Stimulated activated CD4-positive, alpha-beta T cell treated with anti-CD3 and anti-CD28 coated beads, Interleukin-4, amount 100 ng/mL, for 1 hour (primary cell): ENCODE measurements at places on chromosomes 16 and 17.

GRCh38 chr17:28874750-28875149, 19.9 kb downstream of the ERAL1 start:
- no peak for DNase-seq

DNA sequence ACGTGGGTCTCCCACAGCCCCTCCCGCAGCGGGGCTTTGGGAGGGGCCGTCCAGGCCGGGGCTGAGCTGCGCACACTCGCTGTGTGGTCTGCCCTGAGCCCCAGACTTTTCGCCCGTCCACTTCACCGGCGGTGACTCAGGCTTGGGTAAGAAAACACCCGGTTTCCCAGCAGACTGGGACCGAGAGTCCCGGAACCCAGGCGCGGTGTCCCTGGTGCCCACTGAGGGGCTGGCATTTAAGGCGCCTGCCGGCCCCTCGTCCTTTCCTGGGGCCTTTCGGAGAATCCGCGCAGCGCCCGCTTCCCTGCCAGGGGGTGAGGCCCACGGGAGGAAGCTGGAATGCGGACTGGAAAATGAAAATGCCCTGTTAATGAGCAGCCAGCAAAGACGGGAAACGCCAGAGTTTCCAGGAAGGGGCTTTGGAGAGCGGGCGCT, 100.3 kb downstream of the C16orf95 start:
- no peak for DNase-seq

DNA sequence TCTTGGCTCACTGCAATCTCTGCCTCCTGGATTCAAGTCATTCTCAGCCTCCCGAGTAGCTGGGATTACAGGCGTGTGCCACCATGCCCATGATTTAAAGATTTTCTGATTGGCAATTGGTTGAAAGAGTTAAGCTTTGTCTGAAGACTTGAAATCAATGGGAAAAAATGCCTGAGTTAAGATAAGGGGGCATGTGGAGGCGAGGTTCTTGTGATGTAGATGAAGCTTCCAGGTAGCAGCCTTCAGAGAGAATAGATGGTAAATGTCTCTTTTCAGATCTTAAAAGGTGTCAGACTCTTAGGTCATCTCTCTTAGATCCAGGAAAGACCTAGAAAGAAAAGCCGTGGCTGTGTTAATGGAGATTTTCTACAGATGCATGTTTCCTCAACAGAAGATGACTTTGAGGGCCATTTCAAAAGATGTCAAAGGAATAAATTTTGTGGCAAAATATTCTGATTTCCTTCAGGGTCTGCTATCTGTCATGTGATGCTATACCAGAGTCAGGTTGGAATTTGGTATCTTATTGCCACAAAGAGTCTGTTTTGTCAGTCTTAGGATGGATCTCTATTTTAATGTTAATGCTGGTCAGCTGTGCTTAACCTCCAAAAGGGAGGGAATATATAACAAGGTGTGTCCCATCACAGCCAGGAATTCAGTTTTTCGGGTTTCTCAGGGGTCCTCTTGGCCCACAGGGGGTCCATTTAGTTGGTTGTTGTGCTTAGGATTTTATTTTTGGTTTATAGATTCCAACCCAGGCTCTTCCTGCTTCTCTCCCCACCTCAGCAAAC, 58.3 kb upstream of the AKTIP start:
- DNase-seq: no peak

DNA sequence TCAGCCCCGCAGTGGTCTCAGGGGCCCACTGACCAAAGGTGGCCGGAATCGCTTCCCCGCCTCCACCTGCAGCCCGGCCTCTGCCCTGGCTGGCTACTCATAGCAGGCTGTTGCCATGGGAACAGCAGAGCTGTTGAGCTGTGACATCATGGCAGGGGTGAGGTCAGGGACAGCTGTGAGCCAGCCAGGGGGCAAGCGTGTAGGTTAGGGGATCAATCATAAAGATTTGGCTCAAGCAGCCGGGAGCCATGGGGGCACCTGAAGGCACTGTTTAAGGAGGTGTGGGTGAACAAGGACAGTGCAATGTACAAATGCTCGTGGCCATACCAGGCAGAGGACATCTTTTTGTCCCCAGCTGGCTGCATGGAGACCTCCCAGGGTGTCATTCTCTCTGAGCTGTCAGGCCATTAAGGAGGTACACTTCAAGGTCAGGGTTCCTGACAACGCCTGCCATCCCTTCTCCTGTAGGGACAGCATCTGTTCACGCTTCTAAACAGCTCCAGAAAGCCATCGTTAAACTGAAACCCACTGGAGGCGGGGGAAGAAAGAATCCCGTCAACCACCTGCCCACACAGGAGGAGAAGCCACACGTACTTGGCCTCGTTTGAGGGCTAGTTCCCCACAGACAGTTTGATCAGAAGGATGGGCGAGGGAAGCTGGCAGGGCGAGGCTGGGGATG, at the start of gene CEP295NL:
CEP295NL (minus strand) TSS at position 101 of the 679 bp plus-strand sequence. CDS start 1,373 bp downstream, outside the sequence.
- DNase-seq: no peak

DNA sequence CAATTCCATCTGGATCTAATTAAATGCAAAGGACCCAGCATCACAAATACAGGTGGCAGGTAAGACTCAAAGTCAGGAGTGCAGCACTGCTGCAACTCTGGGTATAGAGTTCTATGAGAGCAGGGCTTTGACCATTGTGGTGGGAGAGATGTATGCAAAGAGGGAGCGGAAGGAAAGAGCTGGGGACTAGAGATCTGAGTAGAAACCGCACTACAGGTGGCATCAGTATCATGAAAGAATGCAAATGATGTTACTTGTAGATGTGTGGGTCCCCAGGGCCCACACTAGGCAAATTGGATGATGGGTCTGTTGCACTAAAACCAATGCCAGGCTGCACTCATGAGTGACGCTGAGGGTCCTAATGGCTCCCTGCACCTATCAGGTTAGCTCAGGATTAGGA, 287.1 kb upstream of the ASIC2 start:
- DNase-seq: no peak

GRCh38 chr16:12433691-12434390, 369.8 kb downstream of the CPPED1 start:
- DNase-seq: no peak

DNA sequence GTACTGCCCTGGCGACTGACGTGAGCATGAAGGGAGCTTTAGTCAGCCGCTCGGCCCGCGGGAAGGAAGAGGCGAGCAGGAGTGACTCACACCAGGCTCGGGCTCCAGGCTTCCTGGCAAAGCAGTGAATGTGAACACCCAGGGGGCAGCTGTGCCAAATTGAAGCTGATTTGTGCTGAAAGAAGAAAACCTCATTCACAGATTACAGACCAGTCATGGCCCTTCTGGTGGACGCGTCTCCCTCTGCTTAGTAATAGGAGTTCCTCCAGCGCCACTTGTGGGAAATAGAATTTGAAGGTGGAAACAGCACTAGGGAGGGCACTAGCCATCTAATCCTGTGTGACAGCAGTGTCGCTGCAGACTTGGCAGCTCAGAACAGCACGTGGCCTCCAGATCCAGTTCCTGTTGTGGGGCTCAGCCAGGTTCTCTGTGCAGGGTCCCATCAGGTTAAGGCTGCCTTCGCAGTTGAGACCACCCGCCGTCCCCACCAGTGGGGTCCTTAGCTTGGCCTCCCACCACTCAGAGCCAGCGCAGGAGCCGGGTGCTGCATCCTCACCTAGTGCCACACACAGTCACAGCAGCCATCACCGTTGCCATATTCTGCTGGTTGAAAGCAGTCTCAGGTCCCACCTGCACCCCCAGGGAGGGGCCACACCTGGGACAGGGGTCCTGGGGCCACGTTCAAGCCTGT, 164.5 kb upstream of the CHMP6 start:
- DNase-seq: peak; percentile 1

DNA sequence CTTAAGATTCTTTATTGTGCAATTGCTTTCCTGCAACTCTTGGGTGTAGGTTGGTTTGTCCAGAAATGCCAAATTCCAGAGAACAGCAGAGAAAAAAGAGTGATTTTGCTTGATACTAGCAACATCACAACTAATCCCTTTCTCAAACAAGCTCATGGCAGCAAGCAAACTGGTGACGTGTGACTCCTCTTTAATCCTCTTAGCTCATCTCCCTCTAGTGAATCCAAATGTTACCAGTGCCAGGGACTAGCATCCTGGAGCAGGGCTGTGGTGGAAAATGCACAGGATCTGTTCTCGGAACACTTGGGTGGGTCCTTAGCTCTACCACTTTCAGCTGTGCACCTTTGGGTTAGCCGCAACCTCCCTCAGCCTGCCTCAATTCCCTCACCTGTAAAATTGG, 204.0 kb upstream of the CCL2 start:
- no peak for DNase-seq

DNA sequence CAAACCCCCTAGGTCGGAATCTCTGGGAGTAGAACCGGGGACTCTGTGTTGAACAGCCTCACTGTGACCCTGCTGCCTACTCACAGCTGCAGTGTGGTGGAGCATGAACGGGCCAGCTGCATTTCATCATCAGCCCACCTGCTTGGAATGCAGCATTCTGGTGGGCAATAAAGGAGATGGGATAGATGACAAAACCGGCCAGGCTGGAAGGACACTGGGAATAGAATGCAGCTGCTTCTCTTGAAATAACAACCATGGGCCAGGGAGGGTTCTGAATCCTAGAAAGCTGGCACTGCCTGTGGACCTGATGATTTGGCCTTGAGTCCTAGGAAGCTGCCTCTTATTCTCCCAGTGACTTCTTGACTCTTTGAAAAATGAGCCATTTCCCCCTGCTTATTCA, 23.5 kb downstream of the CFAP97D1 start:
- DNase-seq: no peak

GRCh38 chr16:75501359-75501758, 6.1 kb upstream of the CHST6 start:
- no peak for DNase-seq

DNA sequence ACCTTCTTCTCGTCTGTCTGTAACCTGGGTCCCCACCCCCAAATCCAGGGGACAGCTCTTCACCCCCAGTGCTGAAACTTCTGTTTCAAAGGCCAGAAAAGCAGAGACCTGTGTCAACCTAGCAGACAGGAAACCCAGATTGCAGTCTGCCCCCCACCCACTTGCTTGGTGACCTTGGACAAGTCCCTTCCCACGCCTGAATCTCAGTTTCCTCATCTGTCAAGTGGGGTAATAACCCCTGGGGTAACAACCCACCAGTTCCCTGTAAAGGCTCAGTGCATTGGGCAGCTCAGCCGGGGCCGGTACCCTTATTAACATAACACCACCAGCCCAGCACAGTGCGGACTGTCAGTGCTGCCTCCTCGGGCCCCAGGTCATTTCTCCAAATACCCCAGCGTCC, 1.3 kb downstream of the STX1B start:
- no peak for DNase-seq

DNA sequence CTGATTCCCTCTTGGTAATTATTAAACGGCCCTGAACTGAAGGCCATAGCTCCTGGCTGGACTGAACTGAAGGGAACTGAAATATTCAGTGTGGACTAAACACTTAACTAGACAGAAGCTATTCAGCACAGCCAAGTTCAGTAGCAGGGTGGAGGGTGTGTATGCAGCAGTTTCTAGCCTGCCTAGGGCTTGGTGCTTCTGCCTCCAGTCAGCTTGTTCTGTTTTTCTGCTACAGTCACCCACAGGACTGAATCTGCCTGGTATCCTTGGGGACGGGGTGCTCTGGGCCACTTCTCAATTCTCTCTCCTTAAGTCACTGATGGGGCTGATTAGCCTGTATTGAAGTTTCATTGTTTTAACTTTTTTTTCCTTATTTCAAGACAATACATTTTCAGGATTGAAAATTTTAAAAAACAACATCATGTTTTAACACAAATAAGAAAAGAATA, 77.1 kb downstream of the WWP2 start:
- DNase-seq: no peak

GRCh38 chr16:72099377-72099818, 5.8 kb downstream of the DHX38 start:
- peak; percentile 29 for DNase-seq

GRCh38 chr17:77379832-77380231, 239.1 kb downstream of the SEC14L1 start:
- no peak for DNase-seq

- DNase-seq: no peak
Measured at GRCh38 chr16:7304958-7305357, 27.7 kb upstream of the RBFOX1 start.

GRCh38 chr16:83862661-83863060, 36.3 kb upstream of the MLYCD start:
- DNase-seq: no peak

DNA sequence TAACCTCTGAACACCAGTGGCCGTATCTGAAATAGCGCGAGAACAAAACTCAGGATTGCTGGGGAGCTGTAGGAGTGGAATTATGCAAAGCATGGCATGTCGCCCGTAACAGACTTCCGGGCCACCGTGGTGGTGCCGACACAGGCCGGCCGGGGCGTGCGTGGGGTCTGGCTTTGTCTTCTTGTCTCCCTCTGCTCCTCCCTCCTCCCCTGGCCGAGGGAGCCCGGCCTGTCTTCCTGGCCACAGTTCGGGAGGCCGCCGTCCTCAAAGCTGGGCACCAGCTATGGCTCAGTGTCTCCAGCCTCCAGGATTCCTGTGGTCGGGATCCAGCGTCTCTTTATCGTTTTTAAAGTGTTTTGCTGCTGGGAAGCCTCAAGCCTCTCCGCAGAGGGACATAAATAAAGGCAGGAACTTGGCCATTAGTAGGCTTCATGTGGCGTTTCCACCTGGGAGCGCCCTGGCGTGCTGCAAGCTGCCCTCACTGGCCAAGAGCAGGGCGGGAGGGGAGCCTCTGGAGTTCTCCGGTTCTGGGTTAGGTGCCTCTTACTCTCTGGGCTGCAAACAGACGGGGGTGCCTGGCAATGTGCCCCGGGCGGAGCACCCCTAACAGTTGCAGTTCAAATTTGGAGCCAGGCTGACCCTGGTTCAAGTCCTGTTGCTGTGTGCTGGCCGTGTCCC, 22.0 kb upstream of the NPTX1 start:
- DNase-seq: no peak

DNA sequence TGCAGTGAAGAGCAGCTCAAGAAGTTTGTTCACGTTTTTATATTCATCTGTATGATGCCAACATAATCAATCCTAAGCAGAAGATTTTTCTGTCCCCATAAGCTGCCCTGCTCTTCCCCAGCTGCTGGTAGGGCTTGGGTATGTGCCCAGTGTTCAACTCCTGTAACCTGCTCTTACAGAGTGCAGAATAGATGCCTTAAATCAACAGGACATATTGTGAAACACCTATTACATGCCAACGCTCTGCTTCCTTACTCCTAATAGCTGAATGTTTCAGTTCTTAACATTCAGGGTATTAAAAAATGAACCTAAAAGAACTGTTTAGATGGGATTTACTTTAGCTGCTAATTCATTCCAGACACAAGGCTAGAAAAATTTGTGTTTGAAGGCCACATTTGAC, 190.9 kb downstream of the HS3ST3A1 start:
- no peak for DNase-seq

DNA sequence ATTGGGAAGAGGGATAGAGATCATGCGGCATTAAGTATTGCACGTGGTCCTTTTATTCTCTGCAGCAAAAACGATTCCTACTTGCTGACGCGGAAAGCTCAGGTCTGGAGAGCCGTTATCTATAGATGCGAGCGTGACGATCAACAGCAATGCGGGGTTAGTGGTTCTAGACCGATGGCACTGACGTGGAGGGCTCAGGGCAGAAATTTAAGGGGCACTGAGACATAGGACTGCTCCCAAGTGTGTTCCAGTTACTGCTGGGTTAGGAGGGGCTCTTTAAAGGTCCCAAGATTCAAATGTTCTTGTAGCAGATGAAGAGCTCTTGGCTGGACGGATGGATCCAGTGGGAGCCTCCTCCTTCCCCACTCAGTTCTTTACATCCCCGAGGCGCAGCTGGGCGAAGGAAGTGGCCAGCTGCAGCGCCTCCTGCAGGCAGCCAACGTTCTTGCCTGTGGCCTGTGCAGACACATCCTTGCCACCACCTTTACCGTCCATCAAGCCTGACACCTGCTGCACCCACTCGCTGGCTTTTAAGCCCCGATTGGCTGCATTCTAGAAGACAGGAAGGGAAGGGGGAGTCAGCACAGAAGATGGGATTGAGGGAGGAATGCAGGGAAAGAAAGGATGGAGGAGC, 732 bp upstream of the EXOSC6 start:
- DNase-seq: peak; percentile 21

- no peak for DNase-seq
Measured at GRCh38 chr16:56632156-56632847, at the start of gene MT1M. MT1M (plus strand) TSS chr16:56632659; CDS start chr16:56632732, 73 bp downstream.
